HS-27A (cell line): ENCODE measurements at places on chromosomes 7 and 10.

DNA sequence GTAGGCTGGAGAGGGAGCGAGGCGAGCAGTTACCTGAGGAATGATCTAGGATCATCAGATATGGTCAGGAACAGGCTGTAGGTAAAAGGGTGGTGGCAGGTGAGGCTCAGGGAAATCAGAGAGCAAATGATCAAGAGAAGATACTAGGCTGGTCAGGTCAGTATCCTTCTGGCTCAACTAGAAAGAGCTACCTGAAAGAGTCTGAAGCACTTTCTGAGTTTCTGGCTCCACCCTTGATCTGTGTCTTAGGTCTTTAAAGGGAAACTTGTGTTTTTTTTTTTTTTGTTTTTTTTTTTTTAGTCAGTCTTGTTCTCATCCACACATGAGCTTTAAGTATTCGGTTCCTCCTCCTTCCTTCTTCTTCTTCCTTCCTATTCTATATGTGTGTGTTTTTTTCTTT, 10.5 kb downstream of the ADAM22 start:
- DNase-seq, result no peak

DNA sequence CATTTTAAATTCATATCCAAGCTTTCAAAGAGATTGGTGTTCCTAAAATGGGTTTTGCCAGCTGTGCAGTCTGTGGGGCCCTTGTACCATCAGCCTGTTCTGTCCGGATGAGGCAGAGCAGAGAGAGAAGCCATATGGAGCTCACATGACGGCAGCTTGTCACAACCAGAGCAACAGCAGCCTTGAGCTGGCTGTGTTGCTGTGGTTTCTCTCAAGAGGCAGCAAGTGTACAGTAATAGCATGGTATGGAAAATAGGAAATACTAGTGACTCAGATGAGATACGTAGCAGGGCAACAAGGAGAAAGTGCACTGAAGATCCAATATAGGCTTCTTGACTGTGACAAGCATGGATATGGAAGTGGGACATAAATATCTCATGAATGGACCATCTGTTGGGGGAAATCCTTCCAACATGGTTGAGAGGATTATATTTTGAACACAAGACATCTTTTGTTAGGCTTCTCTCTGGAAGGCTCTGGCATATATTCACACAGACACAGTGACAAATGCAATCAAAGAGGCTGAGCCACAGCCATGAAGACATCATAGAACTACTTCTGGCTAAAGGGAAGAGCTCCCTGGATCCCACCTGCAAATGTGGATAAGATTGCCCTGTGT, 251.0 kb upstream of the TAC1 start:
- DNase-seq, result no peak

DNA sequence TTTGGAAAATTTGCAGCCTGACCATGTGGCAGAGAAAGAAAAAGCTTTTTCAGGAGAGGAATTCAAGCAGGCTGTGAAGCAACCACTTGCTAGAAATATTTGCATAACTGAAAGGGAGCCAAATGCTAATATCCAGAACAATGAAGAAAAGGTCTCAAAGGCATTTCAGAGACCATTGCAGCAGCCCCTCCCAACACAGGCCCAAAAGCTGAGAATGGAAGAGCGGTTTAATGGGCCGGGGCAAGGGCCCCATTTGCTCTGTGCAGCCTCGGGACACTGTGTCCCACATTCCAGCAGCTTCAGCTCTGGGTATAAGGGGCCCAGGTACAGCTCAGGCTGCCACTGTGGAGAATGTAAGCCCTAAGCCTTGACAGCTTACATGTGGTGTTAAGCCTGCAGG, 918.1 kb upstream of the POT1 start:
- no peak for DNase-seq

DNA sequence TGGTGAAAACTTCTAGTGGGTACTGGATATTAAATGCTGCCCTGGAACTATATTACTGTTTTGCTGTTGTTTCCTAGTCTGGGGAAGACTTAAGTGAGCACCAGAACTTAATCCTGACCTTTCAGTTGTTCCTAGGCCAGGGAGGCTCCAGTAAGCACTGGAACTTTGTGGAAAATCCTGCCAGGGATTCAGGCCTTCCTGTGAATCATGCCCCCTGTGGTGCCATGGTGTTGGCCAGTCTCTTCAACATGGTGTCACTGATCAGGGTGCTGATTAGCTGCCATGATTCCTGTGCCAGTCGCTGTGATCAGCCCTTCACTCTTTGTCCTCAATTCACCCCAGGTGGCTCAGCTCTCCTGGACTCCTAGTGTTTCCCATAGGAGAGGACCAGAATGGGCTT, 8.5 kb upstream of the AOAH start:
- no peak for DNase-seq

- DNase-seq, result no peak
These were observed 54.8 kb downstream of the CHN2 start for GRCh38 chr7:29249383-29249750.

GRCh38 chr10:126910798-126911197, 5.6 kb downstream of the DOCK1 start:
- DNase-seq, result no peak

- DNase-seq, result no peak
These were observed 17.2 kb downstream of the STX1A start for GRCh38 chr7:73702226-73702625.

GRCh38 chr10:117131376-117132327, 6.4 kb downstream of the VAX1 start:
- no peak for DNase-seq

DNA sequence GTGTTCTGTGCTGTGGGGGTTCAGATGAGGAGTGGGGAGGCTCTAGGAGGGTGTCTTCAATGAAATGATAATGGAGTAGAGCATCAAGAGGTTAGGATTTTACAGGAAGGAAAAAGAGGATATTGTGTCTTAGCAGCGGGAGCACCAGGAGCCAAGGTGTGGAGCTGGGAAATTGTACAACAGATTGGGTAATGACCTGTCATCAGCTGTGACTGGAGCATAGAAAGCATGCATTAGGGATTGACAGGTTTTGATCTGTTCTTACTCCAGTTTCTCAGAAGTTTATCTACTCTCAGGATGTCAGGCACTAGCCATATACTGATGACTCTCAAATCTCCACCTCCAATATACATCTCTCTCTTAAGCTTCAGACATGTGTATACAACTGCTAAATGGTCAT, 196.9 kb downstream of the ARHGAP12 start:
- DNase-seq, result no peak

DNA sequence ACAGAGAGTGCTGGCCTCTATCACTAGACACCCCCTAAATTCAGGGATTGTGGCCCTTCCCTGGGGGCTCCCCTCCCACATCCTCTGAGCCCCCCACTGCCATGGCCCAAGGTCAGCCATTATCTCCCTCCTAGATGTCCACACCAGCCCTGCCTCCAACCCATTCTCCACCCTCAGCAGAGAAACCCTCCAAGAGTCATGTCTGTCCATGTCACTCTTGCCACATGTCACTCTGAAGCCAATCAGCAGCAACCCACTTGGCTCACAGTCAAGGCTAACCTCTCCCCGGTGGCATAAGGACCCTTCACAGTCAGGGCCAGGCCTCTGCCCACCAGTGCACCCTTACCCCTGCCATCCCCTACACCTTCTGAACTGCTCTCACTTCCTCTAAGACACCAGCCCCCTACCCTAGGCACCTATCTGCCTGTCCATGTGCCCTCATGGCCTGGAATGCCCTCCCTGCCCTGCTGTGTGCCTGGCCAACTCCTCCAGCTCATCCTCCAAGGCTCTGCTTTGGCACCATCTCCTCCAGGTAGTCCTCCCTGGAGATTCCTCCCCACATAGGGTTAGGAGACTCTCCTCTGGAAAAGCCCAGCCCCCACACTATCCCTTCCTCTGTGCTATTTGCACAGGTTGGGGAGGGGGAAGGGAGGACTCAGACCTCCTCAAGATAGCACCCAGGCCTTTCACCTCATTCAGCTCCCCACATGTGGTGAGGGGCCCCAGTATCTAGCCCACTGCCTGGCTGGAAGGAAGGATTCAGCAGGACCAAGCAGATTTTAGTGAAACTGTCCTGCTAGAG, 83.7 kb downstream of the GRID1 start:
- DNase-seq, result no peak
